Midbrain (tissue), 1 donor: ENCODE measurements at places on chromosomes 3 and 15.

- no peak for DNase-seq
Measured at GRCh38 chr15:47577000-47577399, 140.3 kb upstream of the SEMA6D start.

GRCh38 chr15:67145710-67146109, 80.3 kb downstream of the SMAD3 start:
- no peak for DNase-seq

DNA sequence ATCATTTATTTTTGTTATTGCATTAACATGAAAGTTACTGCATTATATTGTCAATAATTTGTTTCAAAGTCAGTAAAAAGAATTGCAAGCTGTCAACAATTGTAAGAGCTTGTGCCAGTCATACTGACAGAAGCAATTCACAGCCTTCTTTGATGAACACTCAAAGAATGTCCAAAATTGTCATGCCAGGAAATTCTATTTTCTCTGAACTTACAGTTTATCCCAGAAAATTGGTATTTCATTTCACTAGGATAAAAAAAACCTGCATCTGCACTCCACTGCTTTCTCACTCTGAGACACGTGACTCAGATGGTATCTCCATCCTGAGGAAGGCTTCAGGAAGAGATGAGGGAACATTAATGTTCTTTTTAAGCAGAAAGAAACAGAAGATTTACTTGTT, 332.6 kb upstream of the CCDC54 start:
- no peak for DNase-seq

- no peak for DNase-seq
Measured at GRCh38 chr3:17709236-17709810, 33.1 kb downstream of the TBC1D5 start.

- no peak for DNase-seq
Measured at GRCh38 chr15:38176691-38177090, 75.9 kb upstream of the SPRED1 start.

- DNase-seq = no peak
Measured at GRCh38 chr3:179108086-179108485, 36.5 kb upstream of the ZMAT3 start.

DNA sequence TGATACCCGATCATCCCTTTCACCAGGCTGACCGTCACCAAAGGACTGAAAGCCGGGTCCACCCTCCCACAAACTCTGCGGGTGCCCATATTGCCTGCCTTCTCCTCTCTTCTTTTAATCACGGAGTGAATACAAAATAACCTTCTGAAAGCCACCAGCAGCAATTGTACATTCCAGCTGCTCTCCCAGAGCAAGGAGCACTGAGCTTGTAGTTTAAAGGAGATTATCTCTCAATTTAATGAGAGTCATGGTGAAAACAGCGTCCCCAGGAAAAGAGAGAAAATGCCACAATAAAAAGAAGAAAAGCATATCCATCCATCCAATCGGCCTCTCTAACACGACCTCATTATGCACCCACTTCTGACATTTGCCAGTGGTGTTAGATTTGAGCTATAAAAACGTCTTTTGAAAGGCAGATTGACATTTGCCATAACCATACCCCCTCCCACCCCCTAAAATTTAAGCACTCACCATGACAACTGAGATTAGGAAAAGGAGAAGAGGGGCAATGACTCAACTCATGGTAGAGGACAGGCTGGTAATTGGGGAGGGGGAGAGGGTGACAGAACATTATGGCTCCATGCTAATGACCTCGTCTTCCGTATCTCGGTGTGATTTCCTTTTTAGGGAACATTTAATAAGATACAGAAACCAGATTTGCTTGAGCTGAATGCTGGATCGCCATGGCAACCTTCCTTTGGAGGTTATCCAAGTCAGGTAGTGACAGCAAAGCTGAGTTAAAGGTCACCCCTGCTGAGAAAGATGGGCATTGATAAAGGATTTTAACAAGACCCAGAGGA, 106.2 kb downstream of the ST8SIA2 start:
- no peak for DNase-seq

GRCh38 chr15:84878504-84878903, 6.0 kb upstream of the SLC28A1 start:
- DNase-seq = peak; percentile 73

GRCh38 chr3:183816681-183817510, 8.5 kb downstream of the MAP6D1 start:
- no peak for DNase-seq

DNA sequence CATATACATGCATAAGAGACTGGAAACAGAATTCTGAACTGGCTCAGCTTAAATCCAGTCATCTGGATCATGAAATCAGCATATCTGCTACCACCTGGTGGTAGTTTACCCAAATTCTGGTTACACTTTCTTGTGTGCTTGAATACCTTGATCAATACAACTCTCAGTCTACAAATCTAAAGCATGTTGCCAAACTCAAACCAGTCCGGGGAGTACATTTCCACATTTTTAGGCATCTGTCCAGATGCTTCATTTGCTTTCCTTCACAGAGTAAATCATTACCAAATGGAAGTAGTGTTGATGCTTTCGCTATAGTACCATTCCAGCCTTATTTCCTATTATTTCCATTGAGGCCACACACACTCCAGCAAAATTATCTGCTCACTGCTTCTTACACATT, 126.4 kb downstream of the P2RY1 start:
- no peak for DNase-seq

DNA sequence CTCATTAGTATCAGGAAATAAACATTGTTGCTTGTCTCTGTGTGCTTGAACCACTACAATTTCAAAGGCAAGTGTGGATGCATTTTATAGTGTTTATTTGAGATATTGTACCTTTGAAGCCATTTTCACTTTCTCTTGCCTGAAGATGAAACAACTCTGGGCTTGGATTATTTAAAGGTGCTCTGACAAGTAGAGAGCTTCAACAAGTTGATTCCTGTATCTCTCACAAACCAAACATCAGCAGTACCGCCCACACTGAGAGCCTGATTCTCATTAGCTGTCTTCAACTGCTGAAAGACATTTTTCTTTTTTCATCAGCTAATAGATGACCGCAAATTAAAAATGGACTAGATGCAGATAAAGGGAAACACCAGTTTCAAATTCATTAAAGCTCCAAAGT, 806 bp upstream of the CERS3 start:
- DNase-seq = no peak

GRCh38 chr3:60424942-60425341, 826.3 kb downstream of the FHIT start:
- DNase-seq = no peak

DNA sequence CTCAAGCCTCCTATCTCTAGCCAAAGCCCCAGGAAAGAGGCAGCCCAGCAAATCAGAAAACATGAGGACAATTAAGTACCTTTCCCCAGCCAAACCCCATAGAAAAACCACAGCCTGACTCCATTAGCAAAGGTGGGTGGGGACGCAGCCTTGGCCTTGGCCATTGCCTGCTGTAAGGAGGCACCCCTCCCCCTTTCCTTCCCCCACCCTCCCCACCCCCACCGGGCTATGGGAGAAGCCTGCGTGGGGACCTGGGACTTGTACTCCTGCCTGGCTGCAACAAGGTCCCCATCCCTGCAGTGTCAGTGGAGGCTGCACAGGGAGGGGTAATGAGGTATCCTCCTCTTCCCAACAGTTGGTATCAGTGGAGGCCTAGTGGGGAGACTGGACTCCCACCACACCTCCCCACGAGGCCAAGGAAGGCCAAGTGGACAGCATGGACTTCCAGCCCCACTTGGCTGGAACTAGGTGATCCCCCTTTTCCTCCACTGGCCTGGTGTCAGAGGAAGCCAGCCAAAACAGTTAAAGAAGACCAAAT, 20.5 kb downstream of the PRR23E start:
- DNase-seq = no peak

- DNase-seq = no peak
Measured at GRCh38 chr15:39574427-39574826, 6.5 kb upstream of the THBS1 start.

DNA sequence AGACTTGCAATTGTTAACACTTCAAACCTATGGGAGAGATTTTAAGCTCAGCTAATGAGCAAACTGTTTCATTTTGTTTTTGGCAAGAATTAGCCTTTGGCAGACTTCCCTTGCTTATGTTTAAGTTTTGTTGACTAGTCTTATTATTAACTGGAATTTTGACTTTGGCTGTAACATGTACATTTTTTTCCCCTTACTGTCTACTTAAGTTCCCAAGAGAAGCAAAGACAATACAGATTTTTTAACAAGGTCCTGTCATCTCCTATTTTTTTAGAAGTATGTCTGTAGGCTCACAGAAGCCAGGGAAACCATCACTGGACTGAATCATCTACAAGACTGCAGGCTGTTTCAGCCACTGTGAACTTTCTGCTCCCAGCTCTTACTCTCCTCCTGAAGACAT, 74.3 kb downstream of the DGKG start:
- no peak for DNase-seq

DNA sequence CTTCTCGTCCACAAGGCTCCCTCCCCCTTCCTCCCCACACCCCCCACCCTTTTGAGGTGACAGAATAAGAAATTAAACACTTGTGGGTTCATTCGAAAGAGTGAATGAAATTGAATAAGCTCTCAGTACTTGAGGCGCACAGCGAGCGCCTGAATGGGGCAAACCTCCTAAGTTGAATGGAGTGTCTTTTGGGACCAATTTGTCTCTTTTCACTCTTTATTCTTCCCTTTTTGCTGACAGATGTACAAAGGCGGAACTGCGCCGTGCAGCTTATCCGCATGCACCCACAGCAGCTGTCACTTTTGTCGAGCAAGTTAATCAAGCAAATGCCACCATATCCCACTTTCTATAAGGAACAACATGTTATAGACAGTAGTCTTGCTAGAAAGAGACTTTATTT, 47.9 kb upstream of the FEZF2 start:
- no peak for DNase-seq

- no peak for DNase-seq
Measured at GRCh38 chr15:46088486-46089445, 453.9 kb downstream of the SQOR start.

- DNase-seq = no peak
Measured at GRCh38 chr3:42012383-42012934, 50.6 kb upstream of the ULK4 start.

DNA sequence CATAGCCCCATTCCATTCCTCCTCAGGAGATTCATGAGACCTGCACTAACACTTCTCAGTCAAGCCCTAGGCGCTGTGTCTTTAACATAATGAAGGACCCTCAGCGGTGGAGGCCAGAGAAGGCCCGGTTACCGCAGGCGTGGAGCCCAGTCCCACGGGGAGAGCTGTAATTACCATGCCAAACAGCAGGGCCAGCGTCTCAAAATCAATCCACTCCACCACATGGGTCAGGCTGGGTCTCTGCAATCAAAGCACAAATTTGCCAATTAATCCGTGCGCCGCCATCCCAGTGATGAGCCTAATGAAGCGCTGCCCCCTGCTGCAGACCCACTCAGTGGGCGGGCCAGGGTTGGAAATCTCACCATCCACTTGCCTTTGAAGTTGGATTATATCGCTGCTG, 109.7 kb downstream of the OCA2 start:
- DNase-seq = no peak

GRCh38 chr3:132847849-132848625, 125.8 kb upstream of the NPHP3 start:
- no peak for DNase-seq

DNA sequence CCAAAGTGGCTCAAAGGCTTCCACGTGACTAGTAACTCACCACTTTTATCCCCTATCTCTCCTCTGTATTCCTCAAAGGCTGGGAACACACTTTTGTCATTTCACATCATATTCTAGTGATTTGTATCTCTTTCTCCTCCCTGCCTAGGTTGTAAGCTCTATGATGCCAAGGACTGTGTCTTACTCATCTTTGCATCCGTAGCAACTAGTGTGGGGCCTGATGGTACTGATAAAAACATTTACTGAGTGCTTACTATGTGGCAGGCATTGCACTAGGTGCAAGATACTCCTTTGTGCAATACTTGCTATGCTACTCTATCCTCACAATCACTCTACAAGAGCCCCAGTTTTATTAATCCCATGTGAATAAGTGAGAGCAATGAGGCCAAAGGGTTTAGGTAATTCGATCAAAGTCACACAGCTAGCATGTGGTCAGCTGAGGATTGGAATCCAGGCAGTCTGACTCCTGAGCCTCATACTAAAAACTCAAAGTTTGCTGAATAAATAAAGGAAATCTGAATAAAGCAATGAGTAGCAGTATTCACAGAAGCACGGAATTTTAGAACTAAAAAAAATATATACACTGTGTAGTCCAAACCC, 342.6 kb upstream of the ICE2 start:
- DNase-seq = no peak

- DNase-seq = no peak
Measured at GRCh38 chr3:141529256-141529655, 42.4 kb downstream of the RASA2 start.

DNA sequence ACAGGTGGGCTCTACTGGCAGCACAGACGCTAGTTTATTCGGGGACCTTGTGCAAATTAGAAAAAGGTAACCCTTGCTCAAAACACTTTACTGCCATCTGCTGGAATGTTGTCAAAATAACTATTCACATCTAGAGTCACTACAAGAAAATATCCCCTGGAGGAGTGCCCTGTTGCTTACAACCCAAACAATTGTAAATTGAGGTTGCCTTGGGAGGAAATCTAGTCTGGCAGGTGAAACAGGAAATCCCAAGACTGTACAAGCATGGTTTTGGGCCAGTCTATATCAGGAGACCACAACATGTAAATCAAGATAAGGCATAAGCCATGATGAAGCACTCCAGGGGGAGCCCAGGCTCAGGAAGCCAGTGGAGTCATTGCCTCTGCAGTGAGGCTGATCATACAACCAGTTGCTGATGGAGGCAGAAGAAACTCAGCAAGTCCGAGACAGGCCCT, 136.8 kb upstream of the ACP3 start:
- peak; percentile 43 for DNase-seq

DNA sequence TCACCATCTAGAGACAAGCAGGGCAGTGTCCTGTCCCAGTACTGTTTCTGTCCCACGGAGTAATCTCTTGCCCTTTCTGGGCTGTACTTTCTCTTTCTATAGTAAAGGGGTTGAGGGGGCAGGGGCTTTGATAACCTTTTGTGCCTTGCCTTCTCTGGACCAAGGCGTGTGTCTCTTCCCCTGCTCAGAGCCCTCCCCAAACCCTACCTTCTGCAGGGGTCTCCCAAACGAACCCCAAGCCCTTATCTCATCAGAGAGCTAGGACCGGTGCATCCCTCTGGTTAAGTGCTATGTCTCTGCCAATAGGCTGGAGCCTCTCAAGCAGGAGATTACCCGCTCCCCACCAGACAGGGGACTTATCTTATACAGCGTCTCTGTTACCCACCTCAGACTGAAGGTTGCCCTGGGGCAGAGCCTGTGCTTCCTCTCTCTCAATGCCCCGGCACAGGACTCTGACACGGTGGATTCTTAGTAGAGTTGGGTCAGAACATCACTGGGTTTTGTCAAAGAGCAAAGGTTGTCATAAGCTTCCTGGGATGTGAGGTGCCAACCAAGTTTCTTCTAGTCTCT, 2.9 kb downstream of the PLEKHO2 start:
- DNase-seq = no peak
